ENCODE measurements at places on chromosomes 3 and 15.

DNA sequence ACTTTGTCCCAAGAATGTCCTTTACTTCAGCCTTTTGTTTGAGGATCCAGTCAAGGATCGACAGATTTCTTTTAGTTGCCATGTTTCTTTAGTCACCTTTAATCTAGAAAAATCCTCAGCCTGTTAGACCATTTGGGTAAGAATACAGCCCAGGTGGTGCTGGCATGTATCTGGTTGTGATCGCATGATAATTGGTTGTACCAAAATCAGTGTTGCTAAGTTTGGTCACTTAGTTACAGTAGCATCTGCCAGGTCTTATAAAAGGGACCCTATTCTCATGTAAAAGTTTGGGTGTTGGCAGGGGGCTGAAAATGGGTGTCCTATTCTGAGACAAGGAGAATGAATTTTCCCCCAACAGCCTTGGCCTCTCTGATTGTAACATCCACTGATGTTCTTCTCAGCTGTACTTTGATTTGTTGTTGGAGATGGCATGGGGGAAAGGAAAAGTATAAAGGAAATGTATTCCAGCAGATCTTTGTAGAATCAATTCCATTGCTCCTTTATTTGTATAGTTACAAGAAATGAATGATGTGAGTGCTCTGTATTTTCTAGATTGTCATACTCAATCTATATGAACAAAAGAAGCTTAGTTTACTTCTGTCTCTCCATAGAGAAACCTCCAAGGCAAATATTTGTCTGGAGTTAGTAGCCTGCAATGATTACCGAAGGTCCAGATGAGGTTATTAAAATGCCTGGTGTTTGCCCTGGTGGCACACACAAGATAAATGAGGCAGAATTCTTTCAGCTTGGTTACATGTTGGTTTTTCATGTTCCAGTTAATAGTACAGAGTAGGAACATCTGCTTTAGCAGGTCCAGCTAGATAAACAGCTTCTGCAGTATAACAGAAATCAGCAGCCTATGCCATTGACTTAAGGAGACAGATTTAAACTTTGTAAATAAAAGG, 65.7 kb downstream of the CMTM8 start:
- H3K4me1 ChIP-seq, result peaks cover 40% of the 10 kb centered on the region
- no peaks in the 10 kb centered on the region for H3K27me3 ChIP-seq
- no peak overlapping the region for H3K4me3 ChIP-seq
- H3K36me3 ChIP-seq, result no peaks in the 10 kb centered on the region
- DNase-seq, result no peak
- peak overlapping the region; percentile 89 for H3K27ac ChIP-seq

DNA sequence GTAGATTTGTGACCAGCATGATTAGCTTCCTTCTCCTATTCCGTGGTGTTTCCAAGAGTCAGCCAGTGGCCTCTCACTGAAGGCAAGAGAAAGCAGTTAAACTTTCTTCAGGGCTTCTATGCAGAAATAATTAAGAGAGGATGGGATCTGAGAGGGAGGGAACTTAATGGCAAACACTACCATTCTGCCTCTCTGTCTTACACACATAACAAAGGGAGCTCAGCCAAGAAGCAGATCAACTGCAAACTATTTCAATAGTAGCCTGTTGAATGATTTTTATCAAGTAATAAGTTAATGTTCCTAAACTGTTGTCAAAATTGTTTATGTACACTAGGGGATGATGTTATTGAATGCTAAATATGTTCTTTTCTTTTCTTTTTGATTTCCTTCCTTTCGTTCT, 11.8 kb downstream of the OXSR1 start:
- no peak overlapping the region for H3K4me3 ChIP-seq
- H3K36me3 ChIP-seq, result peaks cover 3% of the 10 kb centered on the region
- H3K4me1 ChIP-seq, result peaks cover 17% of the 10 kb centered on the region
- no peak overlapping the region for H3K27ac ChIP-seq

DNA sequence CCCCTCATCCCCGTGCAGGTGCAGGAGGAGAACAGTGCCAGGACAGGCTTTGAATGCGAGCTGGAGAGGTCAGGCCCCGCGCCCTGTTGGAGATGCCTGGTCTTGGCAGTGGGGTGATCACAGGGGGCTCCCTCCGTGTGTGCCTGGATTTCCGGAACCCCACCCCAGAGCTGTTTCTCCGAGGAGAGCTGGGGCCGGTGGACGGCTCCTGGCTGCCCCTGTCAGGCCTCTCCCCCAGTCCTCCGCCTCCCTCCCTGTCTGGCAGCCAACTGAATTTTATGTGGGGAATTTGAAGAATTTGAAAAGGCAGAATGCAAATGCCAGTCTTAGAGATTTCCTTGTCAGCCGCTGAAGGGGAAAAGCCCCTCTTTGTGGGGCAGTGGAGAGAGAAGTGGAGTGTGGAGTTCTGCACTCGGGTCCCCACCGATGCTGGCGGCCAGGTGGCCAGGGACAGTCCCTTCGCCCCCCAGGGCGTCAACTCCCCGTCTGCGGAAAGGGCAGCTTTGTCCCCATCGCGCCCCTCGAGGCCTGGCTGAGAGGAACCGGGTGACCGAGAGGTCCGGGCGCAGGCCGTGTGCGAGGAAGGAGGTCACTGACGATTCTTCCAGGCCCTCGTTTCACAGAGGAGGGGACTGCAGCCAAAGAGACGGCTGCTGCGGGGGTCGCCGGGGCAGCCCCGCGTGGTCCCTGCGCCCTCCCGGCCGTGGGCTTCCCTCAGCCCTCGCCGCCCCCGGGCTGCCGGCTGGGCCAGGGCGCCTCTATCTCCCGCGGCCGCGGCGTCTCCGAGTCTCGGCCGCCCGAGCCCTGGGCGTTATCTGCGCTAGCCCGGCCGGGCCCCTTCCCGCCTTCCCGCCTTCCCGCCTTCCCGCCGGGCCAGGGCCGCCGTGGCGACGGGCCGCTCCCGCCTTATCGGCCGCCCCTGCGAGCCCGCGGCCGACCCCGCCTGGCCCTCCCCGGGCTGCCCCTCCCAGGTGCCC, 56.0 kb upstream of the LCTL start:
- H3K27ac ChIP-seq, result no peak overlapping the region
- no peak overlapping the region for H3K4me3 ChIP-seq
- no peaks in the 10 kb centered on the region for H3K36me3 ChIP-seq
- H3K4me1 ChIP-seq, result no peaks in the 10 kb centered on the region

DNA sequence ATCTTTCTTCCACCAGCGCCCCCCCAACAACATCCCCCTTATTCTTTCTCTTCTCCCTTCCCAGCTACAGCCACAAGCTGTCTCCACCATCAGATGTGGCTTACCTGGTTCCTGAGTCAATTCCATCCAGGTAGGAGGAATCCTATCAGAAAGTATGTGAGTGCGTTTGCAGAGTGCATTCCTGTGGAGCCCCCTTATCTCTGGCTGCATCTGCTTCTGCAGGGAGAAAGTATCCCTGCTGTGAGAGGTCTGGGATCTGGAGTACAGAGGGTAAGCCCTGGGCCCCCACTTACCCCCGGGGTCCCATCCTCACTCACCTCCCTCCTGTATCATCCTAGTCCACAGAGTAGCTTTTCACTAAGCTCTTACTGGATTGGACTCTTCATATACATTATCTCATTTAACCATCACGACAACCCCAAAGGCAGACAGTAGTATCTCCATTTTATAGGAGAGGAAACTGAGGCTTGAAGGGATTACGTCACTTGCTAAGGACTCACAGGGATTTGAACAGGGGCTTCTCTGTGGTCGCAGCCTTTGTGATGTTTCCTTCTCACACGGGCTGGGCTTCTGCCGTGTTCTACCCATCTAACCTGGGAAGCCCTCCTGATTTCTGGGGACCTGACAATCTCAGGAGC, 22.2 kb upstream of the MAGEF1 start:
- H3K27me3 ChIP-seq, result no peaks in the 10 kb centered on the region
- no peaks in the 10 kb centered on the region for H3K36me3 ChIP-seq
- no peak overlapping the region for H3K4me3 ChIP-seq
- DNase-seq, result no peak

GRCh38 chr15:51251556-51251955, 86.8 kb downstream of the CYP19A1 start:
- H3K4me1 ChIP-seq, result no peaks in the 10 kb centered on the region
- no peak overlapping the region for H3K4me3 ChIP-seq
- DNase-seq, result no peak
- H3K27me3 ChIP-seq, result no peaks in the 10 kb centered on the region

GRCh38 chr3:124582196-124582595, 148.1 kb upstream of the UMPS start:
- no peak overlapping the region for H3K4me3 ChIP-seq
- no peak for DNase-seq
- no peaks in the 10 kb centered on the region for H3K36me3 ChIP-seq
- peaks cover 21% of the 10 kb centered on the region for H3K27me3 ChIP-seq
- H3K4me1 ChIP-seq, result no peaks in the 10 kb centered on the region

GRCh38 chr3:40079203-40079846, 230.2 kb upstream of the EIF1B start:
- DNase-seq, result no peak
- no peaks in the 10 kb centered on the region for H3K4me1 ChIP-seq
- H3K27ac ChIP-seq, result no peak overlapping the region
- no peaks in the 10 kb centered on the region for H3K36me3 ChIP-seq
- H3K27me3 ChIP-seq, result no peaks in the 10 kb centered on the region

DNA sequence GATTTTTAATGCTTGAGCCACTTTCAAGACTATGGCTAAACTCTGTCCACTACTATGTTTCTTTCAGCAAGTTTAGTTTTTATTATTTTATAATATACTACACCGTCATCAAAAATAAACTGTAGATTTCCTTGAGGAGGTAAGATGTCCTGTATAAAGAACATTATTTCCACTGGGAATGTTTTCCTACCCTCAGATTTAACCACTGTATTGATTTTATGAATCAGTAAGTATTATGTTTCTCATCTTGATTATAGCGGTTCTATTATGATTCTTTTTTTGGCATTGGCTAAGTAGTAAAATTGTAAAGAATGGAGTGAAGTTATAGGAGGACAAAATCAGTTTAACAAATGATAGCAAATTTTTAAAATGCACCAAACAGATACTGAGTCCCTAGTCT, 44.4 kb downstream of the ADAM10 start:
- H3K27ac ChIP-seq, result no peak overlapping the region
- no peak for DNase-seq
- no peak overlapping the region for H3K4me3 ChIP-seq
- H3K4me1 ChIP-seq, result peaks cover 10% of the 10 kb centered on the region

GRCh38 chr15:92611995-92612745, 43.4 kb downstream of the FAM174B start:
- no peak for DNase-seq
- no peaks in the 10 kb centered on the region for H3K4me1 ChIP-seq
- H3K27ac ChIP-seq, result no peak overlapping the region
- H3K36me3 ChIP-seq, result no peaks in the 10 kb centered on the region
- H3K27me3 ChIP-seq, result no peaks in the 10 kb centered on the region

DNA sequence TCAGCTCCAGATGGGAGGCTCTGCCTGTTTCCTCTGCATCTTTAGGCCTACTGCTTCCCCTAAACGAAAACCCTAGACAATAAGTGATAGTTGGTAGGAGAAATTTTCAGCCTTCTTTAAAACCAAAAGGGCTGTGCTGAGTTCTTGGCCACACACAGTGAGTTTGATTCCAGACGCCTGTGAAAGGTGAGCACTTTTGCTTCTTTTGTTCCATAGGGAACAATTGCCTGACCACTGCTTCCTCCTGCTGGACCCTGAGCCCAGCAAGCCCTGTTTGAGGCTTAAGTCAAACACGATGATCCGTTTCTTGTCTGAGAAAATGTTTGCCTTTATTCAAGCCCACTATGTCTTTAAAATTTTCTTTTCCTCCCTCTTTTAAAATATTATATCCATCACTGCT, 493.9 kb downstream of the ZIC1 start:
- H3K4me3 ChIP-seq, result no peak overlapping the region
- no peaks in the 10 kb centered on the region for H3K36me3 ChIP-seq
- no peak for DNase-seq
- no peak overlapping the region for H3K27ac ChIP-seq

DNA sequence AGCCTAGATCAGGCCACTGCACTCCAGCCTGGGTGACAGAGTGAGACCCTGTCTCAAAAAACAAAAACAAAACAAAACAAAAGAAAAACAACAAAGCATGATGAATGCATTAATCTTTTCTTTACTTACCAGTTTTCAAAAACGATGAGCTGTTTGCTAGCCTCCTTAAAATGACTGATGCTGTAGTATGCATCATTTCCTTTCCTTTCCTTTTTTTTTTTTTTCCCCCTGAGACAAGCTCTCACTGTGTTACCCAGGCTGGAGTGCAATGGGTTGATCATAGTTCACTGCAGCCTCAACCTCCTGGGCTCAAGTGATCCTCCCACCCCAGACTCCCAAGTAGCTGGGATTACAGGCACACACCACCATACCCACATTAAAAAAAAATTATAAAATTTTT, 202.0 kb downstream of the ADAMTSL3 start:
- H3K4me1 ChIP-seq, result no peaks in the 10 kb centered on the region
- no peak for DNase-seq
- H3K36me3 ChIP-seq, result no peaks in the 10 kb centered on the region
- H3K27ac ChIP-seq, result no peak overlapping the region
- no peaks in the 10 kb centered on the region for H3K27me3 ChIP-seq

GRCh38 chr3:17234382-17234781, 349.6 kb downstream of the PLCL2 start:
- H3K4me3 ChIP-seq, result no peak overlapping the region
- no peaks in the 10 kb centered on the region for H3K36me3 ChIP-seq
- H3K4me1 ChIP-seq, result no peaks in the 10 kb centered on the region

DNA sequence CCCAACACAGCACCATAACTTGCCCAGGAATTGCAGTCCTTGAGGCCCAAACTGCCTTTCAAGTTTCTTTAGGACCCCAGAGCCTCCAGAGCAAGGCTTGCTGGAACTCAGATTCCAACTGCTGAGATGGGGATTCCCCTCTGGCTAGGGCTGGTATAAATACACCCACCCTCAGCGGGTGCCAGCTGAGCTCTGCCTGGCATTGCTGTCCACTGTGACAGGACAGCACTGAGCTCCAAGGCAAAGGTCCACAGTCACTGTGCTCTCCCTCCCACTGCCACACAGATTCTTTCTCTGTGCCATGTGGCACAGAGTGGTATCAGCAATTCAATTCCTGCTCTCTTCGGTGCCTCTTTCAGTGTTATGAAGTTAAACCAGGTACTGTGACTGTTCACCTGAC, 304.2 kb upstream of the LMCD1 start:
- no peak overlapping the region for H3K27ac ChIP-seq
- no peaks in the 10 kb centered on the region for H3K27me3 ChIP-seq
- no peaks in the 10 kb centered on the region for H3K36me3 ChIP-seq
- no peak for DNase-seq

DNA sequence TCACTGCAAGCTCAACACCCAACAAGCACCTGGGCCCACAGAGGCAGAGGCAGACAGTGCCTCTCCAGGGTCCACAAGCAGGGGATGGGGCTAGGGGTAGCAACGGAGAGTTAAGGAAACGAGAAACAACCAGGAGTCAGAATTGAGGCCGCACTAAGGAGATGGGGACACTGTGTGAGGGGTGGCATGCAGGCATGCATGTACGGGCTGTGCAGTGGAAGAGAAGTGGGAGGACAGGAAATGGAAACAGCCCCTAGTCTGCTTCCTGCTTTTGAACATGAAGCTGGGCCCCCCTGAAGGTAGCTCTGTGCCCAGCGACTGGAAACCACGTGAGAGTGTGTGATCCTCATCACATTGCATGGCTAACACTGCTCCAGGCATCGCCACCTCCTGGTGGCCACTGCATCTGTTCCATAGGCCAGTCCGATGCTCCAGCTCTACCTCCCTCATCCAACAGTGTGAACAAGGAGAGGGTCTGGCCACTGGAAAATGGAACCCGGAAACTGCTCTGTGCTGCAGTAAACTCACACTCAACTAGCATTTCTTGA, 44.0 kb downstream of the XXYLT1 start:
- H3K4me1 ChIP-seq, result peaks cover 2% of the 10 kb centered on the region
- H3K27ac ChIP-seq, result no peak overlapping the region
- no peak overlapping the region for H3K4me3 ChIP-seq
- H3K27me3 ChIP-seq, result no peaks in the 10 kb centered on the region

GRCh38 chr3:79661896-79662295, 105.9 kb downstream of the ROBO1 start:
- H3K27me3 ChIP-seq, result no peaks in the 10 kb centered on the region
- H3K27ac ChIP-seq, result no peak overlapping the region
- H3K4me1 ChIP-seq, result no peaks in the 10 kb centered on the region
- DNase-seq, result no peak
- no peak overlapping the region for H3K4me3 ChIP-seq

Measured in thymus (tissue), 14 donors.